ENCODE measurements at places on chromosomes 1 and 21. TPM values are rescaled to one million over a fixed set of nuclear protein-coding genes. Genes with fewer than 3 reads are reported as not detected.

DNA sequence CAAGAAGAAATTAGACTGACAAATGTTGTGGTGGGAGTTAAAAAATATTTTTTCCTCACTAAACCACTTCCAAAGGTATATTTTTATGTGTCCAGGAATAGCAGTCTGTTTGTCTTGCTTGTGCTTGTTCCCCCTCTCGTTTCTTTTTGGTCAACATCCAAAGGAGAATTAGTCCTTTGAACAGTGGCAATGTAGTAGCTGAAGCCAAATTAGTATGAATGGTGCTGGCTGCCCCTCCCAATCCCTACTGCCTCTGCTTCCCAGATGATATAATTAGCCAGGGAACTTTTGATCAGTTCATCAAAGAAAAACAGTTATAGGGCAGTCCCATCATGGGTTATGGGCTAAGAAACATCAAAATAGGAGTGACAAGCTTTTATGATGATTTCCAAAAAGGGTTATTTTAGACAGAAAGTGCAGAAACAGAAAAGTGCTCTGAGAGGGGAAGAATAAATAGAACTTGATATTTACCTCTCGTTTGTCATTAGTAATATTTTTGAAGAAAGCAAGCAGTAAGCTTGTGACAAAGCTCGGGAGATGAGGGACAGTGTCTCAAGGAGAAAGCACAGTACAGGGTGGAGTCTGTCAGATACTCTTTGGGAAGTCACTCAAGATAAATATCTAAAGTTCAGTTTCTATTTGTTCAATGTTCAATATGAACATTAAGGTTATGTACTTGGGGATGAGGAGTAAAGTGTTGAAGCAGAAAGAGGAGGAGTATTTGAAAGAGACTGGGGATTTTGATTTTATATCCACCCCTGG, 239.1 kb downstream of the HLX start:
- no peak for DNase-seq

DNA sequence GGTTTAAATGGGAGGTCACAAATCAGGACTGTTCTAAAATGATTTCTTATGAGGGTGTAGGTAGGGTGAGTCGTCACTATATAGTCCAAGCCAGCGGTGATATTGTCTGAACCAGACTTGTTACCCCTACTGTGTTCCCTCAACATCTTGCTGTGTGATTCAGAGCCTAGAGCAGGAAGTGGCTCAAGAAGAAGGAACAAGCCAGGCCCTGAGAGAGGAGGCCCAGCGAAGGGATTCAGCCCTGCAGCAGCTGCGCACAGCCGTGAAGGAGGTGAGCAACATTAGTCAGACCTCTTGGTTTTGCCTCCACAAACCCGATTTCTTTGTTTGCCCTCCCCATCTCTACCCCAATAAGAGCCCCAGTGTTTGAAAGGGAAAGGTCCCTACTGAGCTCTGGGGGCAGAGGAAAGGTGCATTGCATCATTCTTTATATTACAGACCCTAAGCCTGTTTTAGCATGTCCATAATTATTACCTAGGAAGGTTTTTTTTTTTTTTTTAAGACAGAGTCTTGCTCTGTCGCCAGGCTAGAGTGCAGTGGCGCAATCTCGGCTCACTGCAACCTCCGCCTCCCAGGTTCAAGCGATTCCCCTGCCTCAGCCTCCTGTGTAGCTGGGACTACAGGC, 5.0 kb upstream of the SH3BGRL3 start:
- no peak for DNase-seq

DNA sequence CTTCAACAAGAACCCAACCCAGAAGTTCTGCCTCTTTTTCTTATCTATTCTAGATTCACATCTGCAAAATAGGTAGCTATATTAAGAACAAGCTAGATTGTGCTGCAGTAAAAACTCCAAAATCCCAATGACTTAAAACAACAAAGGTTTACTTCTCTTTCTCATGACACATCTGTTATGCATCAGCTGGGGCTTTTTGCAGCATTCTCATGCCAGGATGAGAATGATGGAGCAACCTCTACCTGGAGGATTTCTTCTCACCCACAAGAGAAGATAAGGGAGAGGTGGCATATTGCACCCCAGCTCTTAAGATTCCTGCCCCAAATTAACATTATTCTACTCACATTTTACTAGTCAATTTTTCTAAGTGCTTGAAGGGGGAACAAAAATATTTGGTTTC, 152.3 kb upstream of the SPAG17 start:
- no peak for DNase-seq

DNA sequence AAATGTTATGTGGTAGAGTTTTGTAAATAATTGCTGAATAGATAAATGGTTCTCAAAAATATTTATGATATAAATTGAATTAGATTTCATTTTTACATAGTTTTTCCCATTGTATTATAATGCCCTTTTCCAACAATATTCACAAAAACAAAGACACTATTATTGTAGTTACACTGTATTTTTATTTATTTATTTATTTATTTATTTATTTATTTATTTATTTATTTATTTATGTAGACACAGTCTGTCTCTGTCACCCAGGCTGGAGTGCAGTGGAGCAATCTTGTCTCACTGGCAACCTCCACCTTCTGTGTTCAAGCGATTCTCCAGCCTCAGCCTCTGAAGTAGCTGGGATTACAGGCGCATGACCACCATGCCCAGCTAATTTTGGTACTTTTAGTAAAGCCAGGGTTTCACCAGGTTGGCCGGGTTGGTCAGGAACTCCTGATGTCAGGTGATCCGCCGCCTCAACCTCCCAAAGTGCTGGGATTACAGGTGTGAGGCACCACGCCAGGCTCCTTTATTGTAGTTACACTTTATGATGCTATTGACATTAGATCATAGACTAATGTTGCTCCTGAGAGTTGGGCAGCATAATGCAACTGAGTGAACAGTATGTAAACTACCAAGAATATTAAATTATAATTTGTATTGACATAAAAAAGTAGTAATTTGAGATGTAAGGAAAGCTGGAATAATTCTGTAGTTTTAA, 1430.0 kb upstream of the PRMT6 start:
- no peak for DNase-seq

- no peak for DNase-seq
Observed at GRCh38 chr1:56064705-56065104, 514.7 kb downstream of the PLPP3 start.

DNA sequence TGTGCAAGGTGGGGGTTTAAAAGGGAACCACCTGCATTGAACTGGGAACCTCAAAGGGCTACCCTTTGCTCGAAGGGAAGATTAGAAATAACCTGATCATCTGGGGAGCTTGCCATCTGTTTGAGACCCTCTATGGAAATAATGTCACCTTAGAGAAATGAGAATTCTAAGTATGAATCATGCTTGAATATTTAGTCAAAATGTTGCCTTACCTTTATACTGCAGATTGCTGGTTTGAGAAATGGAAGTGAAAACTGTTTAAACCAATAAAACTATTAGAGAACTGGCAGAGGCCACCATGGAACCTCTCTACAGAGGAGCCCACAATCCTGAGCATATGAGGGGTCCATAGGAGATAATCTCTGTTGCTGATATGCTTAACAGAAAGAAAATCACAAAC, 131.2 kb upstream of the FAM78B start:
- DNase-seq, result no peak

DNA sequence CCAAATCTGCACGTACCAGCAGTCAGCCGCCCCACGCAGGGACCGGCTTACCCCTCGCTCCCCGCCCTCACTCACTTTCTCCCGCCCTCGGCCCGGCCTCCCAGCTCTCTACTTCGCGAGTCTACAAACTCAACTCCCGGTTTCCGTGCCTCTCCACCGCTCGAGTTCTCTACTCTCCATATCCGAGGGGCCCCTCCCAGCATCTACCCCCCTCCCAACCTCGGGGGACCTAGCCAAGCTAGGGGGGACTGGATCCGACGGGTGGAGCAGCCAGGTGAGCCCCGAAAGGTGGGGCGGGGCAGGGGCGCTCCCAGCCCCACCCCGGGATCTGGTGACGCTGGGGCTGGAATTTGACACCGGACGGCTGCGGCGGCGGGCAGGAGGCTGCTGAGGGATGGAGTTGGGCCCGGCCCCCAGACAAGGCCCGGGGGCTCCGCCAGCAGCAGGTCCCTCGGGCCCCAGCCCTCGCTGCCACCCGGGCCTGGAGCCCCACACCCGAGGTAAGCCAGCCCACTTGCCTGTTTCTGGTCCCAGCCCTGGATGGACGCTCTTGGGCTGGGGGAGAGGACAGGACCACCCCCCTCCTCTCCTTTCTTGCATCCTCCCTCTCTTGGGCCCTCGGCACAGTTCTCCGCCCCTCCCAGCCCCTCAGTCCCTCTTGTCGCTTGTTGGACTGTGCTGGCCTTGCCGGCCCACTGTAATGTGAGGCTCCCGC, at the start of gene ARTN:
Gene ARTN, plus strand, starts transcription at position 416 of the 715 bp plus-strand sequence. CDS start 1,856 bp downstream, outside the sequence.
- DNase-seq, result no peak

OR14K1 gene
- polyA plus RNA-seq, result not detected

All from muscle of arm (tissue), 14 donors.